ENCODE measurements at places on chromosomes 7 and 10.

DNA sequence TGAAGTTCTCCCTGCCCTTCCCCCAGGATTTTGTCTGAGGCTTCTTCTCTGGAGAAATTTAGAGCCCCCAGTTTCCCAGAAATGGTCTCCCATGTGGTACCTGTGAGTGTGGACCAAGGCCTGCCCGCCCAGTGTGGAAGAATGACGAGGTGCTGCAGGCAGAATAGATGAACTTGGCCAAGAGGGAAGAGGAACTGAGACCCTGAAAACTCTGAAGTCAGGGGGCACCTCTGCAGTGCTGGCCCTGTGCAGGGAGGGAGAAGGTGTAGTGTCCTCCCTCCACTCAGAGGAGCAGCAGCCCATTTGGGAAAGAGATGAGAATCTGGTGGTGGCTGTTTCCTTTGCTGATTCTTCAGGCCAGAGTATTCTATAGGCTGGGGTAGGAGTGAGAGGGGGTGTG, 115.2 kb upstream of the PCGF5 start:
- DNase-seq = no peak

- DNase-seq = no peak
Measured at GRCh38 chr10:11265484-11265883, 247.8 kb downstream of the CELF2 start.

DNA sequence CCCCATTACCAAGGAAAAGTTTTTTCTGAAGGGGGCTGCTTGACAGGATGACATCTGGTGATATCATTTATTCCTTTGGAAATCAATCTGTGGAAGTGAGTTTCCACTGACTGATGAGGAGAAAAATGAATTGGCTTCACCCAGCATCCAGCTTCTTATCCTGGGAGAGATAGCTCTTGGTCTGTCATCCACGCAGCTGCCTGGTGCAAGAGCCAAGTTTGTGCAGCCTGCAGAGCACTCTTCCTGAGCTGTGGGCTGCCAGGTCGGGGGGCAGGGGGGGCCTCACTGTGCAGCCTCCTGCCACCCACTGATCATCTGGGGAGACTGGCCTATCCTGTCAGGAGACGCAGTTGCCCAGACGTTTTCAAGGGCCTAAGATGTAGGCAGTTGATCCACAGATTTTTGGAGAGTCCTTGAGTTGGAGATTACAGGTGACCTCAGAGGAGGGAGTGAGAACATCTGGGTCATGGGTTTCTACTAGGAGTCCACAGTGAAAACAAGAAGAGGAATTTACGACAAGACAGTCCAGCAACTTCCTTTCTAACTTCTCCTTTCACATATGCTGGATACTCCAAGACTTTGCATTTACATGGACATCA, 75.4 kb downstream of the EGFR start:
- DNase-seq = no peak

GRCh38 chr7:46999866-47000265, 582.0 kb downstream of the TNS3 start:
- DNase-seq = no peak

DNA sequence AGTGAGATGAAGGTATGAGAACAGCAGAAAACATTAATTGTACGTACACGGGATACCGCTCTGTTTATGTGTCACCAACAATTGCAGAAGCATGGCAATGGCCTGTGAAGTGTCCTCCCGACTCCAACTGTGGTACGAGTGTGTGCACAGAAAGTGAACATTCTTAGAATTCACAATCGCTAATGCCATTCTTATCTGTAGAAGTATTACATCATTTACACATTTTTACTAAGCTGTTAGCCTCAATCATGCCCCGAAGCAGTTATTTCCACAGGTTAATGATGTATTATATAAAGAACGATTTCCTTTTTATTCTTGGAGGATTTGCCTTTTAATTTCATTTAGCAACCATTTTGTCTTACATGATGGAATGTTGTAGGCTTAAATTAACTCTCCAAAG, 103.4 kb downstream of the EVX1 start:
- DNase-seq = no peak

DNA sequence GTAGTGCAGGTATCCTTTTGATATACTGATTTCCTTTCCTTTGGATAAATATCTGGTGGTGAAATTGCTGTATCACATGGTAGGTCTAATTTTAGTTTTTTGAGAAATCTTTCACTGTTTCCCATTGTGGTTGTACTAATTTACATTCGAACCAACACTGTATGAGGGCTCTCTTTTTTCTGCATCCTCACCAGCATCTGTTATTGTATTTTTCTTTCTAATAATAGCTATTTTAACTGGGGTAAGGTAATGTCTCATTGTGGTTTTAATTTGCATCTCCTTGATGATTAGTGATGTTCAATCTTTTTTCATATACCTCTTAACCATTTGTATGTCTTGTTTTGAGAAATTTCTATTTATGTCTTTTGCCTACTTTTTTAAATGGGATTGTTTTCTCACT, 335.4 kb upstream of the MTPN start:
- DNase-seq = no peak

All from stimulated activated CD4-positive, alpha-beta T cell treated with anti-CD3 and anti-CD28 coated beads, Interleukin-1b, Interleukin-23, amount 100 ng/mL, for 1 hour (primary cell).